ENCODE measurements at places on chromosomes 2 and 18.
A peak's percentile ranks its signal among the peaks of the same experiment; 100 is the strongest.

GRCh38 chr2:161946489-161947107, 127.4 kb downstream of the DPP4 start:
- DNase-seq: peak; percentile 67

DNA sequence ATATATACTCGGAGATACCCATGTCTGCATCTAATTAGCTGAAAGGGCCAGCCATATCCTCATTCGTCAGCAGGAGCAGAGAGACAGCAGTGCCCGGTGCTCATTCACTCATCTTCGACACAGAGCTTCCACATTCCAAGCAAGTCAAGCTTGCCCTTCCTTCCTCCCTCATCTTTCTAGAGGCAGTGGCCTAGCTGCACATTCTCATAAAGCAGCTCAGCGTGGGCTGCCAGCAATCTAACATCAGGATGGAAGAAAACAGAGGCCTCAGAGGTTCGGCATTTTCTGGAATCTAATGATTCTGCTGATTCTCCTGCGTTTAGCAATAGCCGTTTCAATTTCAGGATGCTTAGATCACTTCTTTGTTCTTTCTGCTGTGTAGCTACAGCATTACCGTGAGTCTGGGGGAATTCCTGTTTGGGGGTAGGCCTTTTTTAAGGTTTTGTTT, 68.8 kb downstream of the CLHC1 start:
- DNase-seq: peak; percentile 50

GRCh38 chr2:85838181-85838580, 50.6 kb downstream of the ST3GAL5 start:
- no peak for DNase-seq

- no peak for DNase-seq
Observed at GRCh38 chr18:55387139-55387984, 200.6 kb downstream of the TCF4 start.

DNA sequence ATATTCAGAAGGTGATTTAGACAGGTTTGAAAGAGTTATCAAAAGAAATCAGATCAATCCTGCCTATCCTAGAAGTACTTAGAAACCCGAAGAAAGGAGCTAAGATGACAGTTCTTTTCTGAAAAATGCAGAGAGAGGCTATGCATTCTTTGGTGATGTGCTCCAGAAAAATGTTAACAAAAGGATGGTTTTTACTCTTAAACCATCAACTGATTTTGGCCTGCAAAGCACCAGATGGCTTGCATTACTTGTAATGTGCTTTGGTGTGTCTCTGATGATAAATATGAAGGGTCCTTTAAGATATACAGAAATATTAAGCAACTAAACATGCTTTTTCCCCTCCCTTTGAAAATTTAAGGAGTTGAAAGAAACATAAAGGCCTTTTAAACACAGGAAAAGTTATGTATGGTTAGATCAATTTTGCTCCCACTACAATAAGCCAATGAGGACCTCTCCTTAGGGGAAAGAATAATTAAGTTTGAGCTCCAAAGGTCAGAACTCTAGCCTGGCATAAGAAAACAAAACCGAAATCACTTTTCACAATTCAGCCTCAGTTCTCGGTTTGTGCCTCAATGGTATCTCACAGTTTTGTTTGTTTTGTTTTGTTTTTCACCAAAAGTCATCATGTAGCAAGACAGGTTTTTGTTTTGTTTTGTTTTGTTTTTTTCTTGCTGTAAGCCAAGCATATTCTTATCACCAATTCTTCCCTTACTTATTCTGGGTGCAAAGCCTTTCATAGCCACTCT, 302.4 kb upstream of the NT5C1B start:
- DNase-seq: no peak

- peak; percentile 61 for DNase-seq
Observed at GRCh38 chr18:70195852-70196434, 9.5 kb downstream of the RTTN start.

Data from suppressor macrophage treated with lipopolysaccharide for 1 hour (primary cell).